Erythroblast (primary cell): ENCODE measurements at places on chromosomes 13 and 19.

DNA sequence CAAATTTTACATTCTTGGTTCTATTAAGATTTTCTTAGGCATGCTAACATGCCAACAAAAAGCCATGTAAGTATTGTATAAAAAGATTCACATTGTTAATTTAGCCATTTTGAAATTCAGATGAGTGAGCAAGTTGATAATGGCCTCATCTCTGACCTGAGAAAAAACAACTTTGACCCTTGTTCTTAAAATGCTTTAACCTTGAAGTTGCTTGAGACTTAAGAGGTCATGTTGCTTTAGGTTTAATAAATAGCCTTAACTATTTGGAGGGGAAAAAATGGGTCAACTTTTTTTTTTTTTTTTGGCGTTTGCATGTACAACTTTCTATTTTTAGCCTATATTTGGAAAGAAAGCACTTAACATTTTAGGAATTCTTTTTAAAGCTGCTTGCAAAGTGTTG, 6.0 kb downstream of the MIR17HG start:
- no peak for DNase-seq

DNA sequence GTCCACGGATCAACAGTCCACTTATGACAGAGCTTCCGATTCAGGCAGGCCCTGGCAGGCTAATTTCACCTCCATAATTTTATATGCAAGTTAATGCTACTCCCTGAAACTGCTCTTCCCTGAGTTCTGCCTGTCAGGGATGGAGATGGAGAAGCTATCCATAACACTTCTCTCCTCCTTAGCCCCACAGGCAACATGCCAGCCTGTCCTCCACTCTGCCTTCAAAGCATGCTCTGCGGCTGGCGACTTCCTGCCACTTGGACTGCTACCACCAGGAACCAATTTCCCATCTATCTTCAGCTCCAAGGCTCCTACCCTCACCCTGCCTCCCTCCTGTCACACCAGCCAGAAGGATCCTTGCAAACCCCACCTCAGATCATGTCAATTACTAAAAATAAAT, 35.4 kb downstream of the GSX1 start:
- no peak for DNase-seq

- no peak for DNase-seq
Measured at GRCh38 chr19:3737487-3738205, 23.8 kb downstream of the APBA3 start.

DNA sequence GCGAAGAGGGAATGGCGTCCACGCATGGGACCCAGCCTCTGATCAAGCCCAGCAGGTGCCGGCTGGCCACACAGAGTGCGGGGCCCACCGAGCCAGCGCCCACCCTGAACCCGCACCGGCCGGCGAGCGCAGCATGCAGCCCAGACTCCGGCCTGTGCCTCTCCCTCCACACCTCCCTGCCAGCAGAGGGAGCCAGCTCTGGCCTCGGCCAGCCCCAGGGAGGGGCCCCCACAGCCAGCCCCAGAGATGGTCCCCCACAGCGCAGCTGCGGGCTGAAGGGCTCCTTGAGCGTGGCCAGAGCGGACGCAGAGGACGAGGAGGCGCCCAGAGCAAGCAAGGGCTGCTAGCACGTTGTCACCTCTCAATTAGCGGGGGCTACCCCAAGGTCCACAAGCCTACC, 904.5 kb downstream of the SLITRK6 start:
- DNase-seq: no peak

DNA sequence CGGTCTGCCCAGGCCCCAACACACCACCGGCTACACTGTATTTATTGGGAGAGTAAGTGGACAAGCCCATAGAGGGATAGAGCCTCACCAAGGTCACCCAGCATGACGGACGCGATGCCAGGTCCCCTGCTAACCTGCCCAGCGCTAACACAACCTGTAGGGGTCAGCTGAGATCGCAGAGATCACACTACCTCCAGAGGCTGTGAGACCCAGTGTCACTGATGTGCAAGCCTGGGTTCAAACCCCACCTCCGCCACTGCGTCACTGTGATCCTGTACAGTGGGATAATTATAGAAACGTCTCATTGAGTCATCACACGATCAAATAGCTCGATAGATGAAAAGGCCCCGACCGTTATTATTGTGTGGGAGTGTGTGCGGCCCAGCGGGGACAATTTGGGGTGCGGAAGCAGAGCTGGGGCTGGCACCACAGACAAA, 10.6 kb upstream of the TLE2 start:
- DNase-seq: no peak

- peak; percentile 66 for DNase-seq
Measured at GRCh38 chr19:53772943-53773342, 51.2 kb downstream of the NLRP12 start.

GRCh38 chr13:39818953-39819352, 163.5 kb downstream of the COG6 start:
- no peak for DNase-seq

DNA sequence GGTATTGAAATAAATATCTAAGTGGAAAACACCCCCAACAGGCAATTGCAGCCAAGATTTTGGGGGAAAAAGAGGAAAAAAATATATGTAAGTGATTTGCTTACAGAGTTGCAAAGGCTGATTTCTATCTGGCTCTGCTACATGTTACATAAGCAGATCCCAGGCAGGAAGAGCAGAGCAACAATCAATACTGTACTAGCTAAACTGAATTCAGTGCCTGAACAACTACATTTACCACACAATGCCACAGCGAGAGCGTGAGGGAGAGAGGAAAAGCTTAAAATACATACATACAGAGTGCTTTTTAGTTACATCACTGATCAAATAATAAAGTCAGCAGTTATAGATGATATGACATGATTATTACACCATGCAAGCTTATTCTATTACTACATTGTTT, 665.6 kb upstream of the ARGLU1 start:
- no peak for DNase-seq

DNA sequence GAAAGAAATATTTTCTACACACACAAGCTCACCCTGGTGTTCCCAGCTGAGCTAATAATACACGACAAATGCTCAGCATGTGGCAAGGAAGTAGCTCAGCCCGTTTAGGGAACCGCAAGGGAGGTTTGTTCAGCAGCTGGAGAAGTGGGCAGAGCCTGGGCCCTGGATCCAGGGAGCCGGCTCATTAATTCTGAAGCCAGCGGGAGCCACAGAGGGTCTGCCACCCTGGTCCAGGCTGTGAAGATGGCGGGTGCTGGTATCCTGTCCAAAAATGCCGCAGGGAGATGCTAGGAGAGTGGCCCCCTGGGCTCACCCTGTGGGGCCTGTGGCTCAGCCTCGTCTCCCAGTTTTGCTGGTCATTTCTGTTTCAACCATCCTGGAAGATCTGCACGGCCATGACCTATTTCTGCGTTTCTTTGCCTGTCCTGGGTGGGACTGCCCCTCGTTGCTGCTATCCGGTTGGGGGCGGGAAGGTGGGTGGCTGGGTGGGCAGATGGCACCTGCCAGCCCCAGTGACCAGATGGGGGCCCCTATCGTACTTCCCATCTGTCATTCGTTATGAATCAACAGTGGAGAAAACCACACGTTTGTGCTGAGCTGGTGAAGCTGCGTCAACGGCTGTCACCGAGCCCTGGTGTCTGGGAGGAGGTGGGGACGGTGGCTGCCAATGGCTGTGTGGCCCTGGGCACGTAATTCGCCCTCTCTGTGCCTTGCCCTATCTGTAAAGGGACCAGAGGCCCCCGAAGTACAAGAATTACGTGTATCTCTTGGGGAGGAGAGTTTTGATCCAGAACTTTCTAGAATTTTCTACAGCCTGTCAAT, 2.7 kb upstream of the GNA15 start:
- DNase-seq: peak; percentile 90
